ENCODE measurements at places on chromosomes 6 and 20. TPM values are rescaled to one million over a fixed set of nuclear protein-coding genes. Genes with fewer than 3 reads are reported as not detected.

GRCh38 chr6:74870403-74870802 is 335.4 kb downstream of the COL12A1 start:
- no peak for DNase-seq

The ANKEF1 gene
- total RNA-seq, result 9.7 TPM

The ATAT1 gene
- 19.6 TPM for total RNA-seq

The CCN5 gene
- not detected for total RNA-seq

Measured in H9 (cell line).